ENCODE measurements at places on chromosomes 11 and 22. TPM values are rescaled to one million over a fixed set of nuclear protein-coding genes. Genes with fewer than 3 reads are reported as not detected.

The APOA5 gene
- not detected for total RNA-seq

The GAB4 gene
- total RNA-seq, result not detected

The LINC01488 gene
- not detected for total RNA-seq

The TRIM51 gene
- total RNA-seq, result not detected

GRCh38 chr11:7509966-7510365, 3.8 kb upstream of the PPFIBP2 start:
- no peak overlapping the region for H3K27ac ChIP-seq
- H3K4me3 ChIP-seq, result no peak overlapping the region
- DNase-seq, result no peak
- H3K27me3 ChIP-seq, result peaks cover 4% of the 10 kb centered on the region

GRCh38 chr11:102186551-102187191, 76.4 kb downstream of the YAP1 start:
- DNase-seq, result no peak
- peak overlapping the region; percentile 80 for H3K27ac ChIP-seq
- peaks cover 15% of the 10 kb centered on the region for H3K36me3 ChIP-seq
- peaks cover 60% of the 10 kb centered on the region for H3K4me1 ChIP-seq

- H3K4me1 ChIP-seq, result peaks cover 41% of the 10 kb centered on the region
- peaks cover 2% of the 10 kb centered on the region for H3K36me3 ChIP-seq
- H3K4me3 ChIP-seq, result no peak overlapping the region
These were observed 207.5 kb downstream of the PGR start for GRCh38 chr11:100922121-100922520.

DNA sequence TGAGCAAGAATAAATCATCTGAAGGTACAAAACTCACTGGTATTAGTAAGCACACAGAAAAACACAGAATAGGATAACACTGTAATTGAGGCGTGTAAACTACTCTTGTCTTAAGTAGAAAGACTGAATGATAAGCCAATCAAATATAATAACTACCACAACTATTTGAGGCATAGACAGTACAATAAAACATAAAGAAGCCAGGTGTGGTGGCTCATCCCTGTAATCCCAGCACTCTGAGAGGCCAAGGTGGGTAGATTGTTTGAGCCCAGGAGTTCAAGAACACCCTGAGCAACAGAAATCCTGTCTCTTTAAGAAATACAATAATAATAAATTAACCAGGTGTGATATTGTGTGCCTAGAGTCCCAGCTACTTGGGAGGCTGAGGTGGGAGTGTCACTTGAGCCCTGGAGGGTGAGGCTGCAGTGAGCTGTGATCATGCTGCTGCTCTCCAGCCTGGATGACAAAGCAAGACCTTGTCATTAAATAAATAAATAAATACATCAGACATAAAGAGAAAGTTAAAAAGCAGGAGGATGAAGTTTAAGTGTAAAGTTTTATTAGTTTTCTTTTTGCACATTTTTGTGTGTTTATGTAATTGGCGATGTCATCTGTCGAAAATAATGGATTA, 390.6 kb downstream of the DYNC2H1 start:
- no peak for DNase-seq
- no peaks in the 10 kb centered on the region for H3K27me3 ChIP-seq
- H3K27ac ChIP-seq, result no peak overlapping the region
- no peaks in the 10 kb centered on the region for H3K4me1 ChIP-seq
- H3K4me3 ChIP-seq, result no peak overlapping the region
- H3K36me3 ChIP-seq, result no peaks in the 10 kb centered on the region

All from osteocyte (in vitro differentiated cells).